Peyer's patch (tissue), 4 donors: ENCODE measurements at places on chromosomes 2 and 18. TPM values are rescaled to one million over a fixed set of nuclear protein-coding genes. Genes with fewer than 3 reads are reported as not detected.

- H3K36me3 ChIP-seq = no peaks in the 10 kb centered on the region
- H3K4me1 ChIP-seq = no peaks in the 10 kb centered on the region
- H3K27me3 ChIP-seq = no peaks in the 10 kb centered on the region
- H3K27ac ChIP-seq = no peak overlapping the region
These were observed 371.1 kb downstream of the FIGN start for GRCh38 chr2:163364736-163365135.

GRCh38 chr2:58922245-58922644 is 681.1 kb upstream of the FANCL start:
- no peaks in the 10 kb centered on the region for H3K36me3 ChIP-seq
- H3K27me3 ChIP-seq = no peaks in the 10 kb centered on the region
- no peaks in the 10 kb centered on the region for H3K4me1 ChIP-seq

DNA sequence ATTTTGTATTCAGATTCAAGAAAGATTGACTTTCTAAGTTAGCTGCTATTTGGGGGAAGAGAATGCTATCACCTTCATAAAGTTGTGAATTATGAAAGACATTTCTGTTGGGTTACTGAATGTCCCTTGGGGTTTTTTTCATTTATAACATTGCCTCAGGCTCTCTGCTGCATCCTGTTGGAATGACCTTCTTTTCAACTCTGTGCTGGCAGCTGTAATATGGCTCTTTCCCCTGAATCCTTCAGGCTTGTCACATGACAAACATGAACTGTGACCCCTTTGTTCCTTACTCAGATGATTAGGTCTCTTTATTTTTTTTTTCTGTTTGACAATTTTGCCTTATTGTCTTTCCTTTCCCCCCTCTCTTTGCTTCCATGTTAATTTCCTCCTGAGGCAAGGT is 159.8 kb downstream of the TAF4B start:
- no peak overlapping the region for H3K27ac ChIP-seq
- H3K36me3 ChIP-seq = no peaks in the 10 kb centered on the region
- H3K4me1 ChIP-seq = no peaks in the 10 kb centered on the region

DNA sequence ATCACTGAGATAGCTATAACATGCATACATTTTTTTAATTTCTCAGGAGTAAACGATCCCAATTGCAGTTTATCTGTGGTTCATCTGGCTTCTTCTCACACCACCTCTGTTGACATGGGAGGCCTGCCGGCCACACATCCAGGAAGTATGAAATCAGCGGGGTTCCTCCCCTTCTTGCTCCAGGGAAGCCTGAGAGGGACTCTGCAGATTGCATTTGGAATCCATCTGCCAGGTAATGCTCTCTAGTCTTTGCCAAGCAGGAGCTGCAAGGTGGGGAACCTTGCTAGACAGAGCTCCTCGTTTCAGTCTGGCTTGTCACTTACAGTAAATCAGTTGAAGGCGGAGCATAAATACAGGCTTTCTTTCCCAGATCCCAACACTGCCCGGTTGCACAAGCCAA is 49.9 kb downstream of the SOX11 start:
- no peak overlapping the region for H3K27ac ChIP-seq
- H3K4me3 ChIP-seq = no peak overlapping the region
- no peaks in the 10 kb centered on the region for H3K36me3 ChIP-seq
- H3K4me1 ChIP-seq = no peaks in the 10 kb centered on the region
- no peaks in the 10 kb centered on the region for H3K27me3 ChIP-seq
- no peak for DNase-seq

DNA sequence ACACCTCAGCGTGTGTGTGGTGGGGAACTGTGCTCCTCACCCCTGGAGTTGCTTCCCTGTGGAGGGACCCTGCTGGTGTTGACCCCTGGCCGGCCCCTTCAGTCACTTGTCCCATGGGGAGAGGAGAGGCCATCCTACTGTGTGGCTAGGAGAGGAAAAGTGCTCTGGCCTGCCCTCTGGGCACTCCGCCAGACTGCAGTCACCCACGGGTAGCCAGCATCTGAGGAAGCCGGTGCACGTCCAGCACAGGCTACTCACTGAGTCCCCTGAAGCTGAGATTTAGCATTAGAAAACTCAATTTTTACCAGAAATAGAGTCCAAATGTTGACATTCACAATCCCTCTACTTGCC is 211.5 kb upstream of the RAB6C start:
- no peaks in the 10 kb centered on the region for H3K36me3 ChIP-seq
- DNase-seq = no peak
- H3K4me1 ChIP-seq = no peaks in the 10 kb centered on the region
- H3K27ac ChIP-seq = no peak overlapping the region
- H3K27me3 ChIP-seq = no peaks in the 10 kb centered on the region

DNA sequence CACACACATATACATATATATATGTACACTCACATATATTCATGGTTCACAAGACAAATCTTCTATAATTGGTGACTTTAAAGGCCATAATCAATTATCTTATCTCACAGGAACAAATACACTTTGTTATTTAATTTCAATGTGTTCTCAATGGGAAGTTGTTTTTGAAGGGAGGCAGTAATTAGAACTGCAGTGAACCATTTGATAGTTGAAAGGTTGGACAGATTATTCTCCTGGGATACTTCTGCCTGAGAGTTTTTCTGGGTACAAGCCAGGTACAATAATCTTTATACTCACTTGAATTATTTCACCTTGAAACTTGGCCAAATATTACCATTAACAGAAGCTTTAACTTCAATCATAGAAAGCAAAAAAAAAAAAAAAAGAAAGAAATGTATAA is 546.6 kb upstream of the LRRTM4 start:
- H3K4me3 ChIP-seq = no peak overlapping the region
- H3K4me1 ChIP-seq = no peaks in the 10 kb centered on the region
- DNase-seq = no peak
- H3K36me3 ChIP-seq = no peaks in the 10 kb centered on the region
- no peaks in the 10 kb centered on the region for H3K27me3 ChIP-seq

DNA sequence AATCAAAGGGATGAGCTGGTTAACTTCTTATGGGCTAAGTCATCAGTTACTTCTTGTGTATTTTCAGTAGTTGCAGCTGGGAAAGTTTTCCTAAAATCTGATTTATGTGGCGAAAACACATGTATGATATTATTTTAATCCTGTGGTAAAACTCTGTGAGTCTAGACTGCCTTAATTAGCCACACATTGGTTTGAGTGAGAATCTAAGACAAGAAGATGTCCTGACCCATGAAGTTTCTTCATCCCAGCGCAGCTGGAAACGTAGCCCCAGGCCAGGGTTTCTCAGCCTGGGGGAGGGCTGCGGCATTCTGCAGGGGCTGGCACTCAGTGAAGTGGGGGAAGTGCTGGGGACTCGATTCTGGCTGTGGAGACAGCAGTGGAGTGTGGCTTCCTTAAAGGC is 44.7 kb upstream of the INHBB start:
- H3K27ac ChIP-seq = no peak overlapping the region
- no peak for DNase-seq
- no peak overlapping the region for H3K4me3 ChIP-seq
- H3K36me3 ChIP-seq = no peaks in the 10 kb centered on the region
- no peaks in the 10 kb centered on the region for H3K4me1 ChIP-seq
- H3K27me3 ChIP-seq = no peaks in the 10 kb centered on the region

DNA sequence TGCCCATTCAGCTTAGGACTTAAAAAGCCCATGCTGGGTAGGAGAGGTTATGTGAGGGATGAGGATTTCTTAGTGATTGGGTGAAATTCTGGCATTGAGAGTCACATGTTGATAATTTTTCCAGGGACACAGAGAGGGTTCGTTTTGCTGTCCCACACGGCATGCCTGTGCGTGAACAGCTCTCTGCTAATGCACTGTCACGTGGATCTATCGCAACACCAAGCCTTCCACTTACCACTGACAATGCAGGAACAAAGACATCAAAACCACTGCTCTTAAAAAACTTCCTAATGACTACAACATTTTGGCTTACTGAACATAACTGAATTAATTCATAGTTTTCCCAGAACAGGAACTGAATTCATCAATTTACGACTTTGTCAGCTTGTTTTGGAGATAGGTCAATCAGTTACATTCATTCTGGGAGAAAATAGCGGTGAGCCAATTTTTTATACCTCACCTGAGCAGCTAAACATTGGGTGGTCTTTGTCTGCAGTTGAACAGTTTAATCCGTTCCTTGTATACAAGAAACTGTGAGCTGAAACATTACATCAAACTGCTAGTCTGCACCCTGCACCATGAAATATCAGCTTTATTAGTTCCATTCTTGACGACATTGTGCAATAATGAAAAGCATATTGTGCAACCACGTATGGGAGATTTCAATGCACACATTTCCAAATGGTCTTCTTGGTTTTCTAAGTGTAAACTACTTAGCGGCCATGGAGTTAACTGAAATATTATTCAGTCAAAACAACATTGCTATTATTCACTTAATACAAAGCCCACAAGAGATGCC is 127.1 kb downstream of the LPIN1 start:
- H3K4me3 ChIP-seq = no peak overlapping the region
- H3K27me3 ChIP-seq = no peaks in the 10 kb centered on the region
- DNase-seq = no peak
- H3K36me3 ChIP-seq = no peaks in the 10 kb centered on the region
- no peak overlapping the region for H3K27ac ChIP-seq
- no peaks in the 10 kb centered on the region for H3K4me1 ChIP-seq

- peak overlapping the region; percentile 93 for H3K4me3 ChIP-seq
- DNase-seq = no peak
- no peaks in the 10 kb centered on the region for H3K36me3 ChIP-seq
- peak overlapping the region; percentile 95 for H3K27ac ChIP-seq
- peaks cover 4% of the 10 kb centered on the region for H3K4me1 ChIP-seq
These were observed 1.1 kb downstream of the HADHB start for GRCh38 chr2:26245810-26246209.

GRCh38 chr2:143729296-143729814 is 600.1 kb downstream of the ARHGAP15 start:
- H3K4me3 ChIP-seq = no peak overlapping the region
- H3K4me1 ChIP-seq = no peaks in the 10 kb centered on the region
- no peak overlapping the region for H3K27ac ChIP-seq
- H3K36me3 ChIP-seq = no peaks in the 10 kb centered on the region
- no peaks in the 10 kb centered on the region for H3K27me3 ChIP-seq

DNA sequence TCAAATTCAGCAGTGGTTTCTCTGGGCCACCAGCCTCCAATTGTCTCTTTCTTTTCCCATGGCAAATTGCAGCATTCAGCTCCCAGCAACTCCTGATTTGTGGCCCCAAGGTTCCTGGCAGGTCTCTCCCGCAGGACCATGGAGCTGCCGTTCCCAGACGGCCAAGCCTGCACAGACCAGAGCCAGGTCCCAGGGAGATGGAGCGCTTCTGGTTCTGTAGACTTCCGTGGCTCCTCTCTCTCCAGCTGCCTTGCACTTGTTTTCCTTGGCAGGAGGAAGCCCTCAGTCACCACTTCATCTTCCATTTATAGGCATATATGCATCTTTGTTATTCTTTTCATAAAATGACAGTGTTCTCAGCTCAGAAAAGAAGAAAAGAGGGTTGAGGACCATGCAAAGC is 21.7 kb downstream of the TNP1 start:
- H3K4me3 ChIP-seq = no peak overlapping the region
- H3K4me1 ChIP-seq = no peaks in the 10 kb centered on the region
- H3K36me3 ChIP-seq = no peaks in the 10 kb centered on the region
- H3K27me3 ChIP-seq = no peaks in the 10 kb centered on the region
- no peak for DNase-seq

GRCh38 chr2:165888171-165888570 is 65.4 kb downstream of the TTC21B start:
- H3K4me3 ChIP-seq = no peak overlapping the region
- no peak for DNase-seq
- H3K27me3 ChIP-seq = no peaks in the 10 kb centered on the region
- H3K4me1 ChIP-seq = no peaks in the 10 kb centered on the region
- peaks cover 28% of the 10 kb centered on the region for H3K36me3 ChIP-seq

DNA sequence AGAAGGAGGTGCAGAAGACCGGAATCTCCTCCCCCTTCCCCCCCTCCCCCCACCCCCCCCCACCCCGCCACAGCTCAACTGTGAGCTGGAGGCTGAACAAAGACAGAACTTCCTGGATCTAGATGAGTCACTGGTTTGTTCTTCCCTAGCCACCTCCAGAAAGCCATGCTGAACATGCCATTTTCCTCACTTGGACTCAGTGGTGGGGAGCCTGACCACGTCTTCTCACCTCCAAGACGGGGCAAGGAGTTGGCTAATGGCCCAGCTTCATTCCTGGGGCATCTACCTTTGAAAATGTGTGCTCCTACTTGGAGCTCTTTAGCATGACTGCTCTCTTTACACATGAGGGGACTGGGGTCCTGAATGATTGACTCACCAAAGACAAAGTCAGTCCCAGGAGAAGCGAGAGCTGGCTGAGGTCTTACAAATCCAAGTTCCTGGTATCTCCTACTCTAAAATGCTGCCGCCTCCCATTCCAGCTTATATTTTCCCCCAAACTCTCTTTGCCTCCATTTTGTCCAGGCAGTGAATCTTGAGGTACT is 22.6 kb upstream of the FZD5 start:
- no peak overlapping the region for H3K4me3 ChIP-seq
- no peaks in the 10 kb centered on the region for H3K4me1 ChIP-seq
- no peak overlapping the region for H3K27ac ChIP-seq
- no peaks in the 10 kb centered on the region for H3K36me3 ChIP-seq
- no peaks in the 10 kb centered on the region for H3K27me3 ChIP-seq
- no peak for DNase-seq

DNA sequence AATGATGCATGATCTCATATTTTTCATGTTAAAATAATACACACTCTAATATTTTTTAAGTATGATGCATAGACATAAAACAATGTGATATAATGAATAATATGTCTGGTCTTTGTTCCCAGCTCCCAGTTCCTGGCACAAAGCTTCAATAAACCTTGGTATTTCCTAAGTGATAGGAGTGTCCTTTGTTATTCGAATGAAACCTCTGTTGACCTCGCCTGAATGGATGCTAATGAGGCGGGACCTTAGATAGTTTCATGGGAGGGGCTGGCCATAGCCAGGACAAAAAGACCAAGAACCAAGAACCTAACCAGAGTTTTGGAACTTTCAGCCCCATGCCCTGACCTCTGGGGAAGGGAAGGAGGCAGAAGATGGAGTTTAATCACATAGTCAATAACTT is 257.7 kb upstream of the COPS8 start:
- DNase-seq = no peak
- no peaks in the 10 kb centered on the region for H3K36me3 ChIP-seq
- no peak overlapping the region for H3K4me3 ChIP-seq
- H3K27me3 ChIP-seq = no peaks in the 10 kb centered on the region

- no peak overlapping the region for H3K27ac ChIP-seq
- H3K4me3 ChIP-seq = no peak overlapping the region
- no peaks in the 10 kb centered on the region for H3K36me3 ChIP-seq
- DNase-seq = no peak
- H3K27me3 ChIP-seq = no peaks in the 10 kb centered on the region
These were observed 222.2 kb downstream of the GLI2 start for GRCh38 chr2:120957905-120958304.

- H3K4me1 ChIP-seq = no peaks in the 10 kb centered on the region
- DNase-seq = peak; percentile 23
- no peaks in the 10 kb centered on the region for H3K27me3 ChIP-seq
- H3K27ac ChIP-seq = no peak overlapping the region
- no peak overlapping the region for H3K4me3 ChIP-seq
These were observed 80.2 kb upstream of the GPC1 start for GRCh38 chr2:240355001-240355891.

Gene MTCL1
- total RNA-seq = 4.2 TPM

Gene DTNA
- 6.7 TPM for total RNA-seq

Gene MSTN
- not detected for total RNA-seq
